ENCODE measurements at places on chromosomes 1 and 21. TPM values are rescaled to one million over a fixed set of nuclear protein-coding genes. Genes with fewer than 3 reads are reported as not detected.

Gene TMEM82
- 1.4 TPM for total RNA-seq

DNA sequence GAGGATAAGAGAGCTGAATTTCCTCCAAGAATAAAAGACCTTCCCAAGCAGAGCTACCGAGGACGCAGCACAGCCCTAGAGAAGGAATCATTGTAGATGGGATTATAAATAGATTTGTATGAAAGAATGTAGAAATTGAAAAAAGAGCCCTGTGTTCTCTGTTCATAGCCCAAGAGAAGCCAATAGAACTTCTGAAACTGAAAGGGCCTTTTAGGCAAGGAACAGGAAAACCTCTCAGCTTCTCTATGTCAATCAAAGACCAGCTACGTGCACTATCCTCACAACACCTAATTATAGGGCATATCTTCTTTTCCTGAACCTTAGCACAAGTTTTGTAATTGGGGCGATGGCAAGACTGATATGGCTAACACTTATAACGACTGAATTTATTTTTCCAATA lies 192.4 kb upstream of the RNPC3 start:
- H3K4me3 ChIP-seq: no peak overlapping the region
- no peaks in the 10 kb centered on the region for H3K36me3 ChIP-seq
- no peaks in the 10 kb centered on the region for H3K27me3 ChIP-seq
- no peak for DNase-seq
- no peaks in the 10 kb centered on the region for H3K4me1 ChIP-seq
- H3K27ac ChIP-seq: no peak overlapping the region

DNA sequence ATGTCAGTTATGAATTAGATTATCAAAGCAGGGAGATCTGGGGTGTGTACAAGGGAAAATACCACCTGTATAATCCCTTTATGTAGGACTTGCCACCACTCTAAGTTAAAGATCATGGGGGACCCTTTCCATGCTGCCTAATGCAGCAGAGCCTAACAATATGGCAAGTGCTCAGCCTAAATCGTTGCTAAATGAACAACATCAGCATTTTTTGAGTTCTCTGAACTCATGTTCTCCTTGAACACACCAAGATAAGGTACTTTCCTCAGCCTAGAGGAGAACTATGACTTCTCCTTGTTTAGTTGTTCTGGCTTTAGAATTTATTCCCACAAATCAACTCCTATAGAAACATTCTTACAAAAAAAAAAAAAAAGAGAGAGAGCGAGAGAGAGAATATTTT lies 177.0 kb downstream of the DUSP10 start:
- peaks cover 3% of the 10 kb centered on the region for H3K4me1 ChIP-seq

- H3K27me3 ChIP-seq: no peaks in the 10 kb centered on the region
- peak; percentile 69 for DNase-seq
- H3K4me1 ChIP-seq: no peaks in the 10 kb centered on the region
- no peak overlapping the region for H3K27ac ChIP-seq
- no peak overlapping the region for H3K4me3 ChIP-seq
Observed at GRCh38 chr1:115717541-115717940, 51.0 kb downstream of the CASQ2 start.

GRCh38 chr1:223512057-223512456 lies 118.8 kb downstream of the CCDC185 start:
- no peaks in the 10 kb centered on the region for H3K27me3 ChIP-seq
- H3K27ac ChIP-seq: no peak overlapping the region
- H3K4me3 ChIP-seq: no peak overlapping the region
- H3K36me3 ChIP-seq: 0 out of 2 replicates have a peak, but pooled peaks cover 3% of the 10 kb centered on the region
- peaks cover 6% of the 10 kb centered on the region for H3K4me1 ChIP-seq
